GOT3 (cell line): ENCODE measurements at places on chromosomes 7 and 10.
A peak's percentile ranks its signal among the peaks of the same experiment; 100 is the strongest.

DNA sequence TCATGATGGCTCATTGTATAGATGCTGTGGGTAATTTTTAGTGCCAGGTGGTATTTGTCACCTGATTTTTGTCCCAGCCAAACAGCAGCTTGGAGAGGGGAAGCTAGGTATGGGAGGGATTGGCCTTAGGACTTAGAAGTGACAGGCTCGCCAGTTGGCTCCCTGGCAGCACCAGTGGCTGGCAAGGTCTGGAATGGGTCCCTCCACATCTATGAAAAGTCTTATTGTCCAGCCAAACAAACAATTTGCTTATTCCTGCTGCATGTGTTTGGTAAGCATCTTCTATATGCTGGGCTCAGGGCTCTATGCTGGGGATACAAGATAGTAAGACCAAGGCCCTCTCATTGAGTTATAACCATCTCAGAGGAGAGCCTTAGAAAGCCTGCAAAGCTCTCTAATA lies 42.5 kb downstream of the SORCS3 start:
- no peak for DNase-seq

DNA sequence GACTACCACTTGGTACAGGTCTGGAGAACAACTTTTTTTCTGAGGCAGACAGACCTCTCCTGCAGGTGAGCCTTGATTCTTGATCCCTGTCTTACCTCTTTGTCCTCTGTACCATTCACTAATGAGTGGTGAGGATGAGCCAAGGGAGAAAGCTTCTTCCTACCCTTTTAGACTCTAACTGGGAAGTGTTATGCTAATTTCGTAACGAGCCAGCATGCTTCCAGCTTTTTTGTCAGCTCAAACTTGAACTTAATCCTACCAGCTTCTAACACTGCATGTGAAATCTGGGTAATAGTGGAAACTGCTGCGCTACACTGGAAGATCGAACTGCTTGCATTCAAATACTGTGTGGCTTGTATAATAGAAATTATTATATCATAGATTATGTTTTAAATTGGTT lies 87.0 kb downstream of the NEUROD6 start:
- no peak for DNase-seq

GRCh38 chr10:48306265-48306869 lies at the start of gene MAPK8:
Gene MAPK8 (plus strand): TSS chr10:48306677. CDS start chr10:48401661, 94,984 bp downstream.
- peak; percentile 76 for DNase-seq

GRCh38 chr7:86745013-86745745 lies 101.5 kb downstream of the GRM3 start:
- DNase-seq = no peak

GRCh38 chr10:100162696-100163095 lies 23.1 kb downstream of the ERLIN1 start:
- DNase-seq = no peak

DNA sequence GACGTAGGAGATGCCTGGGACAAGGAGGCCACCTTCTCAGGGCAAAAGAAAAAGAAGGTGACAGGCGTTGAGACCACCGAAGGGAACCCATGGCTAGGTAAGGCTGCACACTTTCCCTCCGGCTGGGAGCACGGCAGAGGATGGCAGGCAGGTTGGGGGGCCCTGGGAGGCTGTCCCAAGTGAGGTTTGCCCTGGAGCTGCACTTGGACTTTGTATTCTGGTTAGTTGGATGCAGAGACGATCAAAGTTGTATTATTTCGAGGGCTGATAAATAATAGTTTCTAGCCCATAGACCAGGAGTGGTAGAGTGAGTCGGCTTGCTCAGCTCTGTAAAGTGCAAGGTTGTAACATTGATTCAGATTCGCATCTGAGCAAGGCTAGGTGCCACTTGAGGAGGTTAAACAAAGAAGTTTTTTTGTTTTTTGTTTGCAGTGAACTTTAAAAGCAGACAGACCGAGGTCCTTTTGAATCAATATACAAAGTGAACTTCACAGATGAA lies 608 bp downstream of the ENTPD7 start:
- DNase-seq = no peak

GRCh38 chr7:158445421-158446175 lies 142.0 kb downstream of the PTPRN2 start:
- no peak for DNase-seq

DNA sequence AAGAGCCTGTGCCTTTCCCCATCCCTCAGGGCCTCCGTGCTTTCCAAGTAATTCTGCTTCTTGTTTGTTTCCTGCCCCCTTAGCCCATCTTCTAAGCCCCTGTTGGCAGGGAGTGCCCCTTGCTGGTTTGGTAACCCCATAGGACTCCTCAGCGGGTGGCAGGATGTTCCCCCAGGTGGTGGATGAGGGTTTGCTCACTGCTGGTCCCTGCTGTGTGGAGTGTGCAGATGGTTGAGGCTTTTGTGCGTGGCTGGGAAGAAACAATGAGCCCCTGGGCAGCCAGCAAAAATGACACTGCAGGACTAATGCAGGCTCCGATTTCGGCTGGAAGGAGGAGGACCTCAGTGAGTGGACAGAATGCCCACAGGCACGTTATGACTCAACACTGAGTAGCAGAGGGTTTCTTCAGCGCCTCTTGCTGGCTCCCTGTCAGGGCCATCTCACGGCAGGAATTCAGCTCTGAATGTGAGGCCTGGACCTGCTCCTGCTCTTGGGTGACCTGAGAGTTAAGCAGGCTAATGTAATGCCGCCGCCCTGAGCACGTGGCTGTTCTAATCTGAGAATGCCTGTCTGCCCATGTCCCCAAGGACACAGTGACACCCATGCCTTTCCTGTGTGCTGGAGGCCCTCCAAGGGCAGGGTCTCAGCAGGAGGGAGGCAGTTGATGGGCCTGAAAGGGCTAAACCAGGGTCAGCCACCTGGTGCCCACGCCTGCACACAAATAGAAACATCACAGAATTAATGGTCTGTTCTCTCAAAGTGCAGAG lies 16.6 kb downstream of the BAG3 start:
- DNase-seq = peak; percentile 65

DNA sequence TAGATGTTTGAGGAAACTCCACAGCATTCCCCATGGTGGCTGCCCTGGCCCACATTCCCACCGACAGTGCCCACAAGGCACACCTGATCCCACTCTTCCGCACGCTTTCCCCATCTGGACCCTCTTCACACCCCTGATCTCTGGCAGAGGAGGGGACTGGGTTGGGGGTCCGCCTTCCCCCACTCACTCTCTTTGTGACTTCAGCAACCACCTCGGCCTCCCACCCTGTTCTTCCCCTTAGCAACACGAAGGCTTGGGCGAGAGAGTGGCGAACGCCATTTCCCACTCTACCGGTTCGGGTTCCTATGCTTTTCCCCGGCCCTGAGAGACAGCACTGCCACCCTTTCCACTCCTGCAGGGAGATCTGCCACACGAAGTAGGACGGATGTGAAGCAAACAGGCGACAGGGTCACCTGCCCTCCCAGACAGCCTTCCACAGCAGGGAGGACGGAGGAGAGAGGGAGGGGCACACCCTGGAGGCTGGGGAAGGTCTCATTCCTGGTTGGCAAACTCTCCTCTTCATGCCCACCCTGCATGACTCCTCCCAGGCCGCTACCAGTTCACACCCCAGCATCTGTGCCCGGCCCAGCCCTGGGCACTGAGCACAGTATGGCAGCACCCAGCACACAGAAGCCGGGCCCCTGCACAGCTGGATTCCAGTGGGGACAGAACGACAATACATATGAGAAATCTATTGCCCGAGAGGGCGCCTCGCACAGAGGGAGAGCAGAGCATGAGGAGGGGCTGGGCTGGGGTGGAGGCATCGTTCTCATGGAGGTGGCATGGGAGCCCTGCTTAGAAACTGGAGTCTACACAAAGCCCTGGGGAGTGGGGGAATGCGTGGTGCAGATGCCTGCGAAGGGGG lies 93.5 kb downstream of the PAXIP1 start:
- no peak for DNase-seq

DNA sequence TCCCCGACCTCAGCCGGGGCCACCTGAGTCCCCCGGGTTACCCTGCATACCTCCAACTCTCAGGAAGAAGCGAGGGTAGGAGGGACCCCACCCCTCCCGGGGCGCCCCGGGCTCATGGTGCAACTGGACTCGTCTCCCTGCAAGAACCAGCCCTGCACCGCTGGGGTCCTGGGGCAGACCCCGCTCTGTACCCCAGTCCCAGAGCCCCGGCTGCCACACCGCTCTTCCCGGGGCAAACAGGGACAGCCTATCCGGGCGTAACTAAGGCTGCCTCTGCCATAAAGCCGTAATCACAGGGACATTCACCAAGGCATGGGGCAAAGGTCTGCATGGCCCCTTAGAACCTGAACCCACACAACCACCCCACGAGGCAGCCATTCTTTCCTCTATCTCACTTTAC lies 6.7 kb upstream of the MAFK start:
- DNase-seq = no peak

DNA sequence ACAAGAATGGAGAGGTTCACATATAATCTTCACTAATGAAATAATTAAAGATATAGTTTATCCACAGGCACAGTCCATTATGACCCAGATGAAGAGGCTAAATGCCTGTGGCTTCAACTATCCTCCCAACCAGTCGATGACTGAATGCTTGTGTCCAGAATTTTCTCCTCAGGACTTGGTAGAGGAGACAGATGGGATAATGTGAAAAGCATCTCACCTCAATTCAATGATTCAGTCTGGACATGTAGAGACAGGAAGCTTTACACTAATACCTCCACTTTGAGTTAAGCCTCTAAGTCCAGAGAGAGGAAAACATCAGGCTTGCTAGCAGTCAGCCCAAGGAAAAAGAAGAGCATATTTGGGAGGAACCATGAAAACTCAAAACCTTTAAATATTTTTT lies 59.1 kb upstream of the COL1A2 start:
- DNase-seq = no peak

- no peak for DNase-seq
These were observed 130.9 kb upstream of the ADCY1 start for GRCh38 chr7:45443263-45443662.

DNA sequence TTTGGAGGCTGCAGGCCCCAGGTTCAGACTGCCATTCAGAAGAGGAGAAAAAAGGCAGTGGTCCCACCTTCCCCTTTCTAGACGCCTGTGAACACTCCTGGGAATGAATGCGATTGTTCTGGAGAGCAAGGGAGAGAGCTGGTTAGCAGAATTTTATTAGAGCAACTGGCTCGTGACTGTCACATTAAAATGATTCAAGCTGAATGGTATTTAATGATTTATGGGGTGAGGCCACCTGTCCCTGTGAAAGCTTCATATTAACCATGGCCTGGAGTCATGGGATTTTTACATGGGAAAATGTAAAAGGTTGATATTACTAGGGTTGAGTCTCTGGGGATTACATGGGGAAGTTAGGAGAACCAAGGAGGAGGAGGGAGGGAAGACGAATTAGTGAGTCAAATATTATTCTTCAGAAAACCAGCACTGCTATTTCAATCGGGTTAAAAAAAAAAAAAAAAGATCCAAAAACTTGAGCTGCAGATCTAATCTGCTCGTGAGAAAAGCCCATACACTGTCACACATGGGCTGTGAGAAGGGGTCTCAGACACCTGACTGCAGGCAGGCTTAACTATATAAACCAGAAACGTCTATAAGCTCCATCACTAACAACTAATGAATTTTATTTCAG lies 8.3 kb downstream of the CXCL12 start:
- no peak for DNase-seq

GRCh38 chr7:38007096-38007495 lies 86.7 kb downstream of the EPDR1 start:
- no peak for DNase-seq

- no peak for DNase-seq
These were observed 102.6 kb downstream of the NEURL1 start for GRCh38 chr10:103595933-103596726.
